BJ (cell line): ENCODE measurements at places on chromosomes 7 and 10. TPM values are rescaled to one million over a fixed set of nuclear protein-coding genes. Genes with fewer than 3 reads are reported as not detected.

The LRRD1 gene
- 0.06 TPM in 1 of 2 replicates, not detected in the other for polyA plus RNA-seq

The ATOH7 gene
- polyA plus RNA-seq = 0.05 TPM in 1 of 2 replicates, not detected in the other

The CLRN3 gene
- polyA plus RNA-seq = not detected in 2 replicates

The DEPP1 gene
- polyA plus RNA-seq = 7.0 and 11.9 TPM in 2 replicates

The CYP26C1 gene
- 0.05 and 0.09 TPM in 2 replicates for polyA plus RNA-seq

The NPSR1 gene
- not detected in 2 replicates for polyA plus RNA-seq

The ANXA8L1 gene
- polyA plus RNA-seq = 0.53 and 0.54 TPM in 2 replicates

The NODAL gene
- not detected in 2 replicates for polyA plus RNA-seq

- no peak for DNase-seq
Measured at GRCh38 chr7:51587604-51588003, 271.0 kb upstream of the COBL start.

GRCh38 chr7:2120841-2121830 is 111.6 kb downstream of the MAD1L1 start:
- no peak for DNase-seq

DNA sequence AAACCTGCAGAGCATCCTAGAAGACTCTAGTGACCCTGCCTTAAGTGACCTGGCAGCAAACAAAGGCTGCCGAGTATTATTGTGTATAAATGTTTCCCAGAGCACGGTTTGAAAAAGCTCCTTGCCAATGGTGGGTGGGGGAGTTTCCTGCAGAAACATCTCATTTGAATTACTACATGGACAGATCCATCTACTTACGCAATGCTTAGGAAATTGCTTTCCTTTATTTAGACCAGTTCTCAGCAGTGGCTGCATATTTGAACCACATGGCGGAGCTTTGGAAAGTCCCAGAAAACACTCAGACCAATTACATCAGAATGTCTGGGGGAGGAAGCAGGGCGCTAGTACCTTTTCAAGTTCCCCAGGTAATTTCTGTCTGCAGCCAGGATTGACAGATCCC is 560.9 kb downstream of the SDK1 start:
- DNase-seq = peak; percentile 4

GRCh38 chr7:127162366-127162765 is 90.4 kb downstream of the GRM8 start:
- DNase-seq = no peak

GRCh38 chr10:14584661-14585060 is 190.0 kb downstream of the FAM107B start:
- DNase-seq = no peak

GRCh38 chr10:62528441-62528840 is 154.3 kb downstream of the ZNF365 start:
- no peak for DNase-seq

DNA sequence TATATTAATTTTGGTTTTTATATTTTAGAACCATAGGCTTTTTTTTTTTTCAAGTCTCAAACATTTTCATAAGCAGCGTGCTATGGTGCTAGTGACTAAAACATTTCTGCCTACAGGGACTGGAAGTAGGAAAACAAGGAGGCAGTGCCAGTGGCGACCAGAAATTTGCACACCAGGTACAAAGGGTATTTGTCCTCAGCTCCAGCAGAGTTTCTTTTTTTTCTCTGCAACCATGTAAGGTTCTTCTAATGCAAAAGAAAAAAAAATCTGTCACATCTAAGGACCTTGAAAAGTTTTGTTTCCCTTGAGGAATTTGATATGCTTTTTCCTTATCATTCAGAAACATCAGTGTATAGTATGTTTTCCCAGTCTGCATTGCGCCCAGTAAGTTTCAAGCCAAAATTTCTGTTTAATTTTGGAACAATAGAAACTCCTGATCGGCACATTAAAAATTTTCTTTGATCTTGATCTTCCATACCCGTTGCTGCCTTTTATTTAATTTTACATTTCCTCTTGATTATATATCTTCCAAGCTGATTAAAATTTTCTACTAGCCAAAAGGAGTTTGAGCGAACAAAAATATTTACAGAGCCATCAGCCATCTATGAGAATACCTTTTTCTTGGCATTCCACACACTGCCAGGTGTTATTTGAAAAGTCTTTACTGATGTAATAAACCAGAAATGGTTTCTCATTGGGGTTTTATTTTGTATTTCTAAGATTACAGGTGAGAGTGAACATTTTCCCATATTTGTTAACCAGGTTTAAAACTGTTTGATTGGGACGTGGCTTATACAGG is 956 bp upstream of the KLHDC10 start:
- no peak for DNase-seq

- no peak for DNase-seq
Measured at GRCh38 chr7:79504607-79505389, 51.3 kb upstream of the MAGI2 start.

DNA sequence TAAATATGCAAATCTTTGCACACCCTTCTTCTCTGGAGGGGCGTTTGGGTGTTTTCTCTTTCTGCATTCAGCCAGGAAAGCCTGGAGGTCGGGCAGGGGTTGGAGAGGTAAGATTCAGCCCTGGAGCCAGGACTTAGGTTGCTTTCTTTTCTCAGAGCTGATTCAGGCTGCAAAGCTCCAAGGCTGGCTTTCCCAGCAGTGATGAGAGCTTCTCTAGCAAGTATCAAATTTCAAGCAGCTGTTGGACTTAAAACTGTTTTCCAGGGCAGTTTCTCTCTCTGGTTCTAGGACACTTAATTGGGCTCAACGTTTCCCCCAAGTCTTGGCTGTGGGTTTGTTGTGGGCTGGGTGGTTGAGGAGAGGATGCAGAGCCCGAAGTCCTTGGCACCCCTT is 608 bp downstream of the AKR1B10 start:
- peak; percentile 13 for DNase-seq

- DNase-seq = peak; percentile 28
Measured at GRCh38 chr10:43110338-43111071, 27.7 kb upstream of the CSGALNACT2 start.

DNA sequence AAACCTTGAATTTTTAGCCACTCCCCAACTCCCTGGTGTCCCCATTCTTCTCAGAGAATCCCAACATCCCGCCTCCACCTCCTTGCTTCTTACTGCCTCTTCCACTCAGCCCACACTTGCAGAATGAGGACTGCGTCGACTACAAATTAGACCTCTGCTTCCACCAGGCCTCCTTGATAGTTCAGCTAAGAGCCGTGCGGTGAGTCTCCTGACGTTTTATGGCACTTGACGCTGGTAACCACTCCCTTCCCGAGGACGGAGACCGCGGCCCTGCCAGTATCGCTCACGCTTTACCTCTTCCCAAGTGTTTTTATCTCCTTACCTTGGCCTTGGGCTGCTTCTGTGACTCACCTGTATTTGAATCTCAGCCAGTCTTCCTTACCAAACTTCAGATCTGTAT is 31.1 kb downstream of the RBM17 start:
- no peak for DNase-seq
